ENCODE measurements at places on chromosomes 13 and 19.

- DNase-seq, result no peak
Measured at GRCh38 chr13:67438465-67438864, 208.3 kb upstream of the PCDH9 start.

GRCh38 chr19:46784262-46785053 is 3.9 kb downstream of the SLC1A5 start:
- DNase-seq, result peak; percentile 62

- DNase-seq, result no peak
Measured at GRCh38 chr13:91397595-91397994, 826 bp upstream of the GPC5 start.

- DNase-seq, result no peak
Measured at GRCh38 chr19:19217099-19217498, 5.3 kb downstream of the NCAN start.

GRCh38 chr13:41457589-41458186 is 338 bp downstream of the RGCC start:
- no peak for DNase-seq

- no peak for DNase-seq
Measured at GRCh38 chr13:77699059-77699680, 1.7 kb downstream of the SLAIN1 start.

DNA sequence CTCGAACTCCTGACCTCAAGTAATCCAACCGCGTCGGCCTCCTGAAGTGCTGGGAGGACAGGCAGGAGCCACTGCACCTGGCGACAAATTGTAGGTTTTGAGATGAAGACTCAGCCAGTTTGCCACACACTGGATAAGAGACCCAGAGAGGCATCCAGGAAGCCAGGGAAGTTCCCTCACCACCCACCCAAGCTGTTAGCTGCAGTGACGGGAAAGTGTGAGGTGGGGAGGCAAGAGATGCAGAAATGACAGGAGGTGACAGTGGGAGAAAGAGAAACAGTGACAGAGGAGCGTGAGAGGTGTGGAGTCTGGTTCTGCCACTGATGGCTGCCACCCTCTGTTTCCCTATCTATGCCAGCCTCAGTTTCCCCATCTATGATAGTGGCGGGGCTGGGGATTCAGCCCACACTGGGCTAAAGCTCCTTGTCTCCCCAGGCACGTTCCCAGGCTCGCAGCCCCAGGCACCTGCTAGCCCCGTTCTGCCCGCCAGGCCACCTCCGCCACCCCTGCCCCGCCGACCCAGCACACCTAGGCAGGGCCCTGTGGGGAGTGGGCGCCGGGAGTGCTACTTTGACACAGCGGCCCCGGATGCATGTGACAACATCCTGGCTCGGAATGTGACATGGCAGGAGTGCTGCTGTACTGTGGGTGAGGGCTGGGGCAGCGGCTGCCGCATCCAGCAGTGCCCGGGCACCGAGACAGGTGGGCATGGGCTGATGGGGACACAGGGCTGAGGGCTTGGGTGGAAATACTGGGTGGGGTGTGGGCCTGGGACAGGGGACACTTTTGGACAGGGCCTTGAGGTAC is 21.0 kb downstream of the LTBP4 start:
- no peak for DNase-seq

GRCh38 chr19:54502518-54503048 is at the start of gene LAIR2:
Gene LAIR2 (plus strand): TSS chr19:54502831. CDS start chr19:54502919, 88 bp downstream.
- no peak for DNase-seq

Data from stimulated activated CD8-positive, alpha-beta memory T cell treated with anti-CD3 and anti-CD28 coated beads, Interleukin-4, amount 100 ng/mL, for 24 hours (primary cell).